Activated naive CD8-positive, alpha-beta T cell treated with anti-CD3 and anti-CD28 coated beads, Interleukin-2, amount 10 ng/mL, durations not matched to agents 7 days and 5 days (primary cell): ENCODE measurements at places on chromosomes 4 and X. TPM values are rescaled to one million over a fixed set of nuclear protein-coding genes. Genes with fewer than 3 reads are reported as not detected.

GRCh38 chr4:60865273-60865672 lies 334.9 kb upstream of the ADGRL3 start:
- H3K4me3 ChIP-seq = no peak overlapping the region
- no peaks in the 10 kb centered on the region for H3K27me3 ChIP-seq
- no peak for DNase-seq
- H3K36me3 ChIP-seq = no peaks in the 10 kb centered on the region

GRCh38 chr4:55610381-55610780 lies 18.3 kb upstream of the PDCL2 start:
- H3K27me3 ChIP-seq = peaks cover 5% of the 10 kb centered on the region
- H3K4me1 ChIP-seq = no peaks in the 10 kb centered on the region
- H3K4me3 ChIP-seq = no peak overlapping the region
- no peaks in the 10 kb centered on the region for H3K36me3 ChIP-seq
- DNase-seq = no peak

- no peak overlapping the region for H3K27ac ChIP-seq
- no peaks in the 10 kb centered on the region for H3K36me3 ChIP-seq
- no peak overlapping the region for H3K4me3 ChIP-seq
Observed at GRCh38 chrX:68763481-68763880, 65.3 kb upstream of the EFNB1 start.

The USP17L29 gene
- not detected for total RNA-seq

The HTRA3 gene
- total RNA-seq = not detected

DNA sequence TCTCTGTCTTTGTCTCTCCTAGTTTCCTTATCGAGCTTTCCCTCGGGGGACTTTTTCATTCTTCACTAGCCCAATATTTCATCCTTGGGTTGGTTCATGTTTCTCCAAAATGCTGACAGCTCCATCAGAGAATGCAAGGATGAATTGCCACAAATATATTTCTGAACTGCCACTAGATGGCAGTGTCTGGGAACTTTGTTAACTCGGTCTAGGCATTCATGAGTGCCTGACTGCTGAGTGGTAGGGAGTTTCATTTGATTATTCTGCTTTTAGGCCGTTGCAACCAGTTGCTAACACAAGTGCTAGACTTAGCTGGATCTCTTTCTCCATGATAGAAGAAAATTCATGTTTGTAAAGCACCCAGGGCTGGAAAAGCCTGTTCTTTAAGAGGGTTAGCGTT lies 73.5 kb upstream of the RAP2C start:
- H3K36me3 ChIP-seq = no peaks in the 10 kb centered on the region
- DNase-seq = no peak
- H3K27me3 ChIP-seq = peaks cover 2% of the 10 kb centered on the region

The ABCD1 gene
- total RNA-seq = 15.9 TPM

- no peak overlapping the region for H3K27ac ChIP-seq
- peaks cover 2% of the 10 kb centered on the region for H3K27me3 ChIP-seq
- no peaks in the 10 kb centered on the region for H3K36me3 ChIP-seq
Observed at GRCh38 chrX:148049441-148049840, 68.3 kb downstream of the FMR1NB start.

The RBM46 gene
- not detected for total RNA-seq

The NKX6-1 gene
- total RNA-seq = not detected

GRCh38 chr4:42235304-42236021 lies 83.0 kb upstream of the BEND4 start:
- no peaks in the 10 kb centered on the region for H3K4me1 ChIP-seq
- H3K4me3 ChIP-seq = no peak overlapping the region
- no peak overlapping the region for H3K27ac ChIP-seq
- no peak for DNase-seq
- H3K27me3 ChIP-seq = peaks cover 6% of the 10 kb centered on the region

- H3K27ac ChIP-seq = no peak overlapping the region
- no peak for DNase-seq
- peaks cover 4% of the 10 kb centered on the region for H3K4me1 ChIP-seq
- H3K4me3 ChIP-seq = no peak overlapping the region
Observed at GRCh38 chrX:626745-627509, 3.7 kb upstream of the SHOX start.

DNA sequence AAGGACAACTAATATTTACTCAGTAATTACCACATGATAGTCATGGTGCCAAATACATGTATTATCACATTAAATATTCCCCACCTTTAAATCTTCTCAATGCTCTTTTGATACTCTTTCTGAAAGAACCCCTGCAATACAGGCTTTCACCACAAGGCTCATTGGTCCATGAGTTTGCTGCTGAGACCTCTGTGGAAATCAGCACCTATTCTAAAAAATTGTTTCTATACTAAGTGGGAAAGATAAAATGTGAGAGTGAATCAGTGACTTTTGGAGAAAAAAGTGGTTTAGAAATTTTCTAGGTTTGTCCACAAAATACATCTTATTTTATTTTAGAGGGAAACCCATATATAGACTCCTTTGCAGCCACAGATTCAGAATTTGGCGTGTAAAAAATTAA lies 257.3 kb downstream of the ZIC3 start:
- no peak overlapping the region for H3K4me3 ChIP-seq
- DNase-seq = no peak
- no peak overlapping the region for H3K27ac ChIP-seq
- H3K36me3 ChIP-seq = no peaks in the 10 kb centered on the region
- no peaks in the 10 kb centered on the region for H3K4me1 ChIP-seq

The SHOX gene
- not detected for total RNA-seq

DNA sequence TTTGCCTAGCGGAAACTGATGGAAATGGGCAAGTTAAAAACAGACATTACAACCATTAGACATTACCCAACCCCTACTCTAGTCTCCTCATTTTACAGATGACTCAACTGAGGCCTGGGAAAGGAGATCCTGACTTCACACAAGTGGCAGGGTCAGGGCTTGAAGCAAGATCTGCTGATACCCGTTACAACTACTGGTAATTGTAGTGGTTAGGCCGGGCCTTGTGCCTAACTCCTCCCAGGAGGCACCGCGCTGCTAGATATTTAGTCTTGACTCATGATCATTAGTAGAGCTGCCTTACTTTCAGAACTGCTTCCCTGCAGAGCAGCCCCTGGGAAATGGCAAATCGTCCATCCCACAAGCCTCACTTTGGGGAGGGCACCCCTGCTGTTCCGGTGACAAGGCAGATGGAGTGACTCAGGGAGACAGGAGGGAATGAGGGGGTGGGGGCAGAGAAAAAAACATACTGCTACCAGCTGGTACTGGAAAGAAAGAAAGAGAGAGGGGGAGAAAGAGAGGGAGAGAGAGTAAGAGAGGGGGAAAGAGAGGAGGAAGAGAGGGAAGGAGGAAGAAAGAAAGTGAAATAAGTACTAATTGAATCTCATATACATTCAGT lies 12.2 kb downstream of the ARHGEF6 start:
- H3K27me3 ChIP-seq = no peaks in the 10 kb centered on the region
- H3K4me3 ChIP-seq = peak overlapping the region; percentile 79
- DNase-seq = peak; percentile 41
- peaks cover 25% of the 10 kb centered on the region for H3K36me3 ChIP-seq

- peak overlapping the region; percentile 73 for H3K4me3 ChIP-seq
- H3K27me3 ChIP-seq = peaks cover 6% of the 10 kb centered on the region
- peaks cover 16% of the 10 kb centered on the region for H3K4me1 ChIP-seq
- peak; percentile 59 for DNase-seq
- H3K27ac ChIP-seq = peak overlapping the region; percentile 25
Observed at GRCh38 chrX:135974279-135974856, 580 bp upstream of the MMGT1 start.

The DHX15 gene
- 177 TPM for total RNA-seq

The CXorf66 gene
- not detected for total RNA-seq

The GLRB gene
- total RNA-seq = not detected

The HS6ST2 gene
- total RNA-seq = not detected

GRCh38 chr4:133156096-133156495 lies 7.0 kb downstream of the PCDH10 start:
- H3K36me3 ChIP-seq = peaks cover 4% of the 10 kb centered on the region
- H3K27ac ChIP-seq = no peak overlapping the region
- H3K27me3 ChIP-seq = peaks cover 25% of the 10 kb centered on the region
- no peak overlapping the region for H3K4me3 ChIP-seq

The AFF2 gene
- 0.42 TPM for total RNA-seq

GRCh38 chr4:173170182-173170778 lies 1.7 kb downstream of the GALNT7 start:
- no peaks in the 10 kb centered on the region for H3K27me3 ChIP-seq
- H3K36me3 ChIP-seq = peaks cover 5% of the 10 kb centered on the region
- peak overlapping the region; percentile 85 for H3K4me3 ChIP-seq

The RTL3 gene
- total RNA-seq = not detected

GRCh38 chr4:115090483-115091075 lies 22.8 kb downstream of the NDST4 start:
- H3K36me3 ChIP-seq = no peaks in the 10 kb centered on the region
- H3K27ac ChIP-seq = no peak overlapping the region
- H3K27me3 ChIP-seq = no peaks in the 10 kb centered on the region
- no peak overlapping the region for H3K4me3 ChIP-seq
- no peaks in the 10 kb centered on the region for H3K4me1 ChIP-seq
- no peak for DNase-seq

The ETDA gene
- not detected for total RNA-seq

GRCh38 chr4:151922811-151923210 lies 162.0 kb upstream of the GATB start:
- H3K36me3 ChIP-seq = no peaks in the 10 kb centered on the region
- DNase-seq = no peak
- no peak overlapping the region for H3K4me3 ChIP-seq
- no peak overlapping the region for H3K27ac ChIP-seq
- no peaks in the 10 kb centered on the region for H3K27me3 ChIP-seq
- peaks cover 3% of the 10 kb centered on the region for H3K4me1 ChIP-seq

DNA sequence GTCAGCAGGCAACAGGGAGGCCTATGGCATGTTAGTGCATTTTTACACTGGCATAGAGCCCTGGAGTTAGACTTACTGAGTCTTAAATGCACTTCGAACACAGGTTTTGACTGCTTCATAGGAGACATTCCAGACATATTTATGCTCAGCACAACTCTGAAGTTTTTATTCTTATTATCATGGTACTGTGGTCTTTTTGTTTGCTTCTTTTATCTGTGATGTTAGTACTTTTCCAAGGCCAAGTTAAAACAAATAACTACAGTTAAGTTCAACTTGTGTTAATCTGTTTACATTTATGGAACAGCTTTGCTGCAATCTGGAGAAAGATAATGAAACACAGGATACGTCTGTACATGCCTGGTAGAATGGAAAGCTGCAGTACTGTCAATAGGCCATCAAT lies 76.5 kb downstream of the COL4A5 start:
- no peak overlapping the region for H3K4me3 ChIP-seq
- no peaks in the 10 kb centered on the region for H3K27me3 ChIP-seq
- no peaks in the 10 kb centered on the region for H3K4me1 ChIP-seq
- H3K36me3 ChIP-seq = no peaks in the 10 kb centered on the region
- DNase-seq = no peak

GRCh38 chr4:21992330-21992729 lies 43.8 kb upstream of the KCNIP4 start:
- no peaks in the 10 kb centered on the region for H3K4me1 ChIP-seq
- no peak overlapping the region for H3K27ac ChIP-seq

DNA sequence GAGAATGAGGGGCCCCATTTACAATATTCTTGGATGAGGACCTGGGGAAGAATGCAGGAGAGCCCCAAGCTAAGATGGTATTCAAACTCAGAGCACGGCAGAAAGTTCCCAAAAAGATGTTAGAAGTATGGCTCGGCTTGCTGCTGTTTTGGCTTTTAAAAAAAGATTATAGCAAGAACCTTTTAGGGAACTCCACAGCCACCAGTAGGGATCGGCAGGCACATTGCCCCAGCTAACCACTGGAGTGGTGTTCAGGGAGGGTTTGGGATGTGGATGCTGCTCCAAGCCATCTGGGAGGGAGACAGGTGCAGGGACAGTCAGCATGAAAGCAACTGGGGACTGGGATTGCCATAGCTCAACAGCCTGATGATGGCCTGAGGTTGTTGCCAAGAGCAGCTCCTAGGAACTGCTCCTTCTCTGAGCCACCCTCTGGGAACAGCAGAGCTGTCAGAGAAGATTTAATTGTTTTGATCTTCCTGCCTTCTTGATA lies 63.0 kb downstream of the SORBS2 start:
- no peak overlapping the region for H3K4me3 ChIP-seq
- no peak for DNase-seq
- H3K27ac ChIP-seq = no peak overlapping the region
- H3K36me3 ChIP-seq = no peaks in the 10 kb centered on the region

DNA sequence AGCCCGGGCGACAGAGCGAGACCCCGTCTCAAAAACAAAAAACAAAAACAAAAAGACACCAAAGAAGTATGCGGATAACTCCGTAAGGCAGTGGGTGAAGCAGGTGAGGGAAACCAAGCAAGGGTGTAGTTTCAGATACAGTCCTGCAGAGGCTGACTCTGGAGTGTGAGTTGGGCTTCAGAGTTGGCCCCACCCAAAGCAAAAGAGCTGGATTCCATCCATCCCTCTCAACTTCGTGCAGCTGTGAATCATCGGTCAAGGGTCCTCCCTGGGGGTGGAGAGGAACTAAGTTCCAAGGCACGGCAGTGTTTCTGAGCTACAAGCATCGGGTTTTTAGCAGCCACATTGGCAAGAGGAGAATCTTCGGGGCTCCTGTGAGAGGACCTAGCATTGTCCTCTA lies 43.9 kb upstream of the FAM9A start:
- no peak overlapping the region for H3K27ac ChIP-seq
- H3K36me3 ChIP-seq = no peaks in the 10 kb centered on the region
- H3K4me1 ChIP-seq = no peaks in the 10 kb centered on the region
- no peak overlapping the region for H3K4me3 ChIP-seq
- DNase-seq = no peak
- H3K27me3 ChIP-seq = peaks cover 5% of the 10 kb centered on the region

DNA sequence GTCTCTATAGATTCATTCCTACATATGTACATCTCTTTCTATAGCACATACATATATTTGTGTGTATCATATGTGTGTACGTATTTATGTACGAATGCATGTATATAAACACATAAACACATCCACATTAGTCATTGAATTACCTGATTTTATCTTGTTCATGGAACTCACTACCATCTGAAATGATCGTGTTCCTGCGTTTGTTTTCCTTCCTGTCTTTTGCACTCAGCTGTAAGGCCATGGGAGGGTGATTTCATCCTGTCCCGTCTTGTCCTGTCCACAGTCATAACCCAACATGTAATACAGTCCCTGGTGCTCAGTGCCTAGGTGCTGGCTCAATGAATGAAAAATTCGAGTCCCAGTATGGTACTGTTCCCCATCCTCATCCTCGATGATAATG lies 191.8 kb upstream of the PSAPL1 start:
- H3K27me3 ChIP-seq = peaks cover 9% of the 10 kb centered on the region
- H3K36me3 ChIP-seq = no peaks in the 10 kb centered on the region
- no peak overlapping the region for H3K4me3 ChIP-seq
- no peaks in the 10 kb centered on the region for H3K4me1 ChIP-seq

The WDR44 gene
- 23.1 TPM for total RNA-seq
